ENCODE measurements at places on chromosomes 13 and 19.
A peak's percentile ranks its signal among the peaks of the same experiment; 100 is the strongest.

- no peak for DNase-seq
Measured at GRCh38 chr19:55454787-55455243, 6.6 kb downstream of the ISOC2 start.

- no peak for DNase-seq
Measured at GRCh38 chr13:99415851-99416331, 85.4 kb upstream of the TM9SF2 start.

GRCh38 chr19:17346109-17346671 is 8.8 kb downstream of the GTPBP3 start:
- DNase-seq, result peak; percentile 71

DNA sequence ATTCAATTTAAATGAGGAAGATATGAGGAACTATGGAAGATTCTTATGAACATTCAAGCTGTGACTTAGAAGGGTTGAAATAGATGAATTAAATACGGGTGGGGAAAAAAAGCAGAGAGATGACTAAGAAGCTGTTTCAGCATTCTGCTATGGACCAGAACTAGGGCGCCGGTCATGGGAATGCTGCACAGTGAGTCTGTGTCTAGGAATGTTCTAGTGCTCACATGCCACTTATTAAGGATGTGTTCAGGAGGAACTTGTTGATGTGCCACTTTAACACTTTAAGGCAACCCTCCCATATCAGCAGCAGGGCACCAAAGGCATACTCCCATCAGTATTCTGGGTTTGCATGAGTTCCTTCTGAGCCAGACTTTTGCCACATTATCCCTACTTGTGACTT is 152.1 kb downstream of the POSTN start:
- no peak for DNase-seq

- no peak for DNase-seq
Measured at GRCh38 chr13:106034201-106034600, 501.3 kb downstream of the EFNB2 start.

- DNase-seq, result no peak
Measured at GRCh38 chr13:42214446-42214845, 57.5 kb upstream of the AKAP11 start.

DNA sequence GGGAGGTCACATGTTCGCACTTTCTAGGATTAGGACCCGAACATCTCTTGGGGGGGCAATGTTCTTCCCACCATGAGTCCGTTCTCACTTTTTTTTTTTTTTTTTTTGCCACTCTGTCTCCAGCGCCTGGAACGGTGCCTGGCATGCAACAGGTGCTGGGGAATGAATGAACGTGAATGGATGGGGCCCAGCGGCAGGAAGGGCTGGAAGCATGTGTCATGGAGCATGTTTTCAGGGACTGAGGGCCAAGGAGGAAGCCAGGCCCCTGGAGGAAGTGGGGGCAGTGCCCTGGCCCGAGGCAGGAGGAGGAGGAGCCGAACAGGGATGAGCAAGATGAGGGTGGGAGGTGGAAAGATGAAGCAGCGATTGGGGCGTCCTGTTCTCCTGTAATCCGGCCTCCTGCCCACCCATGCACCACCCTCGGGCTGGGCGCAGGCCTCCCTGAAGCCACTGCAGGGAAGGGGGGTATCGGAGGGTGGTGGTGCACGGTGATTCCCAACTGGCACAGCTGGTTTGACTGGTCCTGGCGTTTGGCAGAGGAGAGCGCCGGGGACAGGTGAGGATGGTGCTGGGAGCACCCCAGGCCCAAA is 8.8 kb upstream of the SULT2B1 start:
- DNase-seq, result no peak

DNA sequence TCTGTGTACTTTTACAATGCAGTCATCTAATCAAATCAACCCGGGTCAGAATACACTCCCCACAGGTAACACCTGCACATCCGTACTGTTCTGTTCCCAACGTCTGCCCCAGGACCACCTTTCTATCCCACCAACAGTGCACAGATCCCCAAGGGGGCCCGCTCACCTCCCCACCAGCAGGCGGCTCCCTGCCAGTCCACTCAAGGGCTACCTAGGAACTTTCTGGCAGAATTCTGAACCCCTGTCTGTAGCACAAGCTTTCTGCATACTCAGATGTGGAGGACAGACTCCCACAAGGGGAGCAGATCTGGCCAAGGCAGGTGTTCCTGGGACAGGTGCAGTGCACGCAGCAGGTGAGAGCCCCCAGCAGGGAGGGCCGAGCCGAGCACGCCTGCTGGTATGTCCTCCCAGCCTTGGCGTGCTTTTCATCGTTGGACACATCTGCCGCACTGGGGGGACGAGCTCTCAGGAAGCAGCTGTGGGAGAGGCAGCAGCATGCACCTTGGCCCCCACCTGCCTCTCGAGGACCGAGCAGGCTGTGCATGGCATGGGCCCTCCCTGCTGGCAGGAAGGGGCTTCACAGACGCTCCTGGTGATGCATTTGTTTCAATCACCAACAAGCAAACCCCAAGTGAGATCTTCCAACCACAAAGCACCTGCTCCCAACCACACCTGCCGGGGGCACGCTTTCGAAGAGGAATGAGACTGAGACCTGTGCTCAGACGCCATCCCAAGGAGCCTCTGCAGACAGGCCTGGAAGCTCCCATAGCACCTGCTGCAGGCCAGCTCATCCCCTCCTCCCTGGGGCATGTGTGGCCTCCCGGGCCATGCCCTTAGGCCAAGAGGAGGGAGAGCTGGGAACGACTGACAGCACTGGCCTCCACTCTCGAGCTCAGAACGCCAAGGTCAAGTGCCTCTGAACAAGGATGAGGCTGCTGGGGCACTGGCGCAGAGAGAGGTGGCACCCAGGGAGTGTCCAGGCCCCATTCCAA is 35.9 kb downstream of the RAB20 start:
- no peak for DNase-seq

- no peak for DNase-seq
Measured at GRCh38 chr19:1690699-1691307, 38.4 kb upstream of the TCF3 start.

DNA sequence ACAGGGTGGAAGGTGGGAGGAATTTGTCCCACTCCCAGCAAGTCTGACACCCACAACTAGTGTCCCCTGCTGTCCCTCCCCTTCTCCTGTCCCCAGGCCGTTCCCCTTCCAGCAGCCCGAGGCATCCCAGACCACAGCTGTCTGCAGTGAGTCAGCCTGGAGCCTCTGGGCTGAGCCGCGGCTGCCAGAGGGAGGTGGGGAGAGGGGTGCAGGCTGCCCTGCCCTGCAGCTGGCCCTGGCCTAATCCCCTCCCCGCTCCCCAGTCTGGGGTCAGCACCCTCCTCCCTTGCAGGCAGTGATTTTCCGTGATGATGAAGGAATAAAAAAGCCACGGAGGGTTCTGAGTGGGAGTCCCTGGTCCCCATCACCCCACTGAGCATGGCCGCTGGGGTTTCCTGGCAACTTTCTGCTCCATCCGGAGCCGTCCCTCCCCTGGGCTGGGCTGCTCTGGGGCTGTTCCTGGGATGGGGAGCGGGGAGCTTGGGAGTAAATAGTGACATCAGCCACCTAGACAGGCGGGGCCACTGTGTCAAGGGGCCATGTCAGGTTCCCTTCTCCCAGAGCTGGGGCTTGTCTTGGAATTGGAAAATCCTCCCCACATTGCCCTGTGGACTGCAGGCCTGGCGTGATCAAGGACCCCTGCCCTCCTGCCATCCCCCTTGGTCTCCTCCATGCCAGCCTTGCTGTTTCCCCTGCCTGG is 16.8 kb downstream of the SPC24 start:
- DNase-seq, result no peak

- DNase-seq, result no peak
Measured at GRCh38 chr13:29369060-29369743, 226.3 kb downstream of the SLC7A1 start.

DNA sequence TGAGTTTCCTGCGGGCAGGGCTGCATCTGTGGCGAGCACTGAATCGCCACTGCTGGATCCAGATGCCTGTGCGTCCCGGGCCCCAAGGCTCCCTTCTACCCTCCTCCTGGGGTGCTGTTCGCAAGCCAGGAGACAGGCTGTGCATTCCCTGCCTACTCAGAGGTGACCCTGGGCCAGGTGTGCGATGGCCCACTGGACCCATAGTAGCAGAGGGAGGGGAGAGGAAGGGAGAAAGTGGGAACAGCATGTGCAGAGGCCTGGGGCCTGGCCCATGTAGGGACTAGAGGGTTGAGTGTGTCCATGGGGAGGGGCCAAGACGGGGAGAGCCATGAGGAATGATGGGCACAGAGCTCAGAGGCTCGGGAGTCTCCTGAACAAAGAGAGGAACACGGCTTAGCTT is 27.3 kb downstream of the CARM1 start:
- no peak for DNase-seq

DNA sequence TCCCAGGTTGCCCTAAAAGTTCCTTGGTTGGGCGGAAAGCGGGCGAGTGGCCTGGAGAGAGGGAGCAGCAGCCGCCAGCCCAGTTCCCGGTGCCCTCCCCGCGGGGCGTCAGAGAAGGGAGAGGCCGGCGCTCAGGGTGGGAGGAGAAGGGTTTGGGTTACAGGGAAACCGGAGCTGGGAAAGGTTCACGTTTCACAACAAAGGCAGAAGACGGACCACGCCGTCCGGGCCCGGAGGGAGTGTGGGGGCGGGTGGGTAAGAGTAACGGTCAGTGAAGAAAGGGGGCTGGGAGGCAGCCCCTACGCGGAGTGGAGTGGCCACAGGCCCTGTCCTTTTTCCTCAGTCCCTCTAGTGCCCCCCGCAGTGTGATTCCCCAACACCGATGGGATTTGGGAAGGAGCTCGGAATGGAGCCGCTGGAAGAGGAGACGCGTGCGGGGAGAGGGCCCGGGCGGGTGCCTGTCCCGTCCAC is 1.6 kb downstream of the SIX5 start:
- DNase-seq, result no peak

- DNase-seq, result no peak
Measured at GRCh38 chr19:8611877-8612806, 1.6 kb upstream of the ADAMTS10 start.

DNA sequence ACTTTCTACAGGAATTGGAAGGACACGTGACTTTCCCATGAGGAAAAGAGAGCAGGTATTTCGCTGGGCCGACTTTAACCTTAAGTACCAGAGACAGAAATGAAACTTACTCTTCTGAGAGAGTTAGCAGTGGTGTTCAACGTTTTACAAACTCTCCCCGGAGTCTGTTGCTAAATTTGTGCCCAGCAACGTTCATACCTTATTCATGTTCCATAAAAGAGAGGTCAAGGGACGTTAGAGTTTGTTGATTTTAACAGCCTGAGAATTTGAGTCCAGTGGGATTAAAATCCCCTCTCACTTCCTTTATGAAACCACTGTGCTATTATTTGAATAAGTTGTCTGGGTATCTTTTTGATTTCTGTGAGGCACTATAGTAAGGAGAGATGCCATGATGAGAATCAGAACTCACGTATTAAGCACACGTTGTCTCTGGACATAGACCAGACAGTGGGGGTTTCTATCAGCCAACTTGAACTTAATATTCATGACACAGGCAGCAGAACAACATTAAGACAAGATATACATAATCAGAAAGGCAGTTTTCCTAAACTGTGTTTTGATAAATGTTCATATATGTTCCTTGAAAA is 33.4 kb downstream of the SPRY2 start:
- DNase-seq, result no peak

- no peak for DNase-seq
Measured at GRCh38 chr13:113736258-113736731, 22.7 kb upstream of the TMEM255B start.

DNA sequence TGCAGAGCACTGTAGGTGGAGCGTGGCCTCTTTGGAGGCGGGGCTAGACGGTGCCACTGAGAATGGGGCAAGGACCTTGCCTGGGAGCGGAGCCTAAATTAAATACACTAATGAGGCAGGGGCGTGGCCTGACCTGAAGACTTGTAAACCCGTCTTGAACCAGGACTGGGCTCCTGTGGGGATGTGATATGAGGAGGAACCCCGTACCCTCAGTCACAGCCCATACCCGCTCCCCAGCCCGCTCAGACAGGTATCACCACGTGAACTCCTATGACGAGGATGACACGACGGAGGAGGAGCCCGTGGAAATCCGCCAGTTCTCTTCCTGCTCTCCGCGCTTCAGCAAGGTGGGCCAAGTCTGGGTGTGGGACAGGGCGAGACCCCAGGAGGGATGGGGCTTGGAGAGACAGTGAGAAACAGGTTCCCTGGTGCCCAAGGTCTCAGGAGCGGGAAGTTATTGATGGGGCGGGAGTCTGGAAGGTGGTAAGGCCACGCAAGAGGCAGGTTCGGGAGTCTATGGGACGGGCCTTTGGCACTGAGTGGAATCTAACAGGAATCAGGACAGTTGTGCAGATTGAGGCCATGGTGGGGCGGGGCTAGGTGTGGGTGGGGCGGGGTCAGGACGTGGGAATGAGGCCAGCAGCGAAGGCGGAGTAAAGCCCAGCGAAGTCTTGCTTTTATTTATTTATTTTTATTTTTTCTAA is 14.7 kb downstream of the DNASE2 start:
- DNase-seq, result no peak

DNA sequence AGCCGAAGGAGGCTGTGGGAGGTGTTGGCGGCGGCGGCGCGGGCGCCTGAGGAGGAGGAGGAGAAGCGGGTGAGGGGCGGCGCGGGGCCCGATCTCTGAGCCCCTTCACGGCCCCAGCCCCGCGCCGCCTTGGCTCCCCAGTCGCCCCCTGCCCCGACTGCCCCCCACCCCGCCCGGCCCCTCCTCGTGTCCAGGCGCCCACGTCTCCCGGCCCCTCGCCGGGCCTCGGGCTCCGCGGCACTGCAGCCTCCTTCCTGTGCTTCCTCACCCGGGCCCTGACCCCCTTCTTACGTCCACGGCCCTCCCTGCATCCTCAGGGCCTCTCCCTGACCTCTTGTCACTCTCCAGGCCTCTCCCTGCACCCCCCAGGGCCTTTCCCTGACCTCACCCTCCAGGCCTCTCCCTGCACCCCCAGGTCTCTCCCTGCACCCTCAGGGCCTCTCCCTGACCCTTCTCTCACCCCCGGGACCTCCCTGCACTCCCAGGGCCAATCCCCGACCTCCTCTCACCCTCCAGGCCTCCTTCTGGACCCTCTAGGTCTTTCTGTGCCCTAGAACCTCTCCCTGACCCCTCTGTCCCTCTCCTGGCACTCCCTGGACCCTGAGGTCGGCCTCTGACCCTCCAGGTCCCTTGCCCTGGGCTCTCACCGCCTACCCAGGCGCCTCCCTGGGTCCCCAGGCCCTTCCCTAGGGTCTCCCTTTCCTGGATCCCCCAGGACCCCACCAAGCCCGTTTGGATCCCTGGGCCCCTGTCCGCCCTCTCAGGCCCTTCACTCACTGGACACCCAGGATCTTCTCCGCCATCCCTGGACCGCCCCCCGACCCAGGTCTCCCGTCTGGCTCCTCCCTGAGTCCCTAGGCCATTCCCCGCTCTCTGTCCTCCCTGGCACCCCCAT is 460 bp downstream of the KMT5C start:
- DNase-seq, result peak; percentile 29

Data from progenitor cell of endocrine pancreas (in vitro differentiated cells).